NCI-H446 treated with DMSO at 0.1 percent for 48 hours (cell line): ENCODE measurements at places on chromosomes 2 and 18.
A peak's percentile ranks its signal among the peaks of the same experiment; 100 is the strongest.

DNA sequence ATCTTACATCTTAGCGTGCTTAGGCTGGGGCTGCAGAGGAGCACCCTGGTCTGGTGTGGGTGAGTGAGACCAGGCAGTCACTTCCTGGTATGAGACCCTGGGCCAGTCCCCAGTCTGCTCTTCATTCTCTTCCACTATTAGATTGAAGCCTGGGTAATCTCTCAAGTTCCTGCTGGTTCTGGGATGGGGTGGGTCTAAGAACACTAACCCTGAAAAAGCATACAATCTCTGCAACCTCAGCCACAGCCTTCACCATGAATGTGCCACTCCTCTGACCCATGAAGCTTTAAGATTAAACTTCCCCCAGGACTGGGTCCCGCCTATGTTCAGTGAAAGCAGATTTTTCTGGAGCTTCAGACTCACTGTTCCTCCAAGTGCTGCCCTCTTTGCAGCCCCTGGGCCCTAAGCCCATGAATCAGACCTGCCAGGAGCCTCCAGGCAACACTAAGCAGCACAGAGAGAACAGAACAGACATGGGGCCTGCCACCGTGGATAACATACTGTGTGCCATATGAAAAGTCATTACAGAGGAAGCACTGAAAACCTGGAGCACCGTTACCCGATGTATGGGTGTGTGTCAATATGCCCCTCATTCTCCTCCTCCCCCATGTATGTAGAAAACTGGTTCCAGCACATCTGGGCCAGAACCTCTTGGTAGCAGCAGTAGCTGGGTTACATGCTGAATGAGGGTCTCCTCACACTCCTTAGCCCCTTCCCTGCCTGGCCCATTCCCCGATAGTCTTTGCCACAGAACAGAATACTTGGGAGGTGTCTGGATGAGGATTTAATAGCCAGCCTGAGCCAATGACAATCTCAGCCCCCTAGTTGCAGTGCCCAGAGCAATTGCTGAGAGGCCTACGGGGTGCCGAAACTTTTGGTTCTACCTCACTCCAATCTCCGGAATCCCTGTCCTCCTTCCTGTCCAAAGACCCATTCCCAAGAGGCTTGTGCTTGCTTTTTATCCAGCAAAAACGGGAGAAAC lies 2.7 kb upstream of the SIX2 start:
- no peak for DNase-seq

- DNase-seq = no peak
Observed at GRCh38 chr2:60834270-60834717, 47.1 kb upstream of the REL start.

DNA sequence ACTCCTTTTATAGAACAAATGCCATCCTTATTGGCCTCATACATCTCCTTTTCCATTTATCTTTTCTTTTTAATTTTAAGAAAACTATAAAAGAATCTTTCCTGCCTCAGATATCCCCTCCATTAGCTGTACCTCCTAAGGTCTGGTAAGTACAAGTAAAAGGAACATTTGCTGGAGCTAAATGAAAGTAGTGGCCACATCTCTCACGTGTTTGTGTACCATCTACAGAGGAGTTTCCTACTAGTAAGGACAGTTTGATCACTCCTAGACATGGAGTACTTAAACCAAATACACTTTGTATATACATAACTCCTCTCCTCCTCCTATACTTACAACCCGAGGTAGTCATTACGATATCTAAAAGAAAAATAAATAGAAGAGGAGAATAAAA lies 504.8 kb downstream of the LRRTM4 start:
- no peak for DNase-seq

- no peak for DNase-seq
Observed at GRCh38 chr2:220569112-220569897, 941.9 kb downstream of the SLC4A3 start.

GRCh38 chr2:83561592-83561991 lies 897.5 kb downstream of the SUCLG1 start:
- no peak for DNase-seq

- DNase-seq = no peak
Observed at GRCh38 chr2:105056245-105056644, 18.4 kb downstream of the MRPS9 start.

GRCh38 chr18:33427549-33427948 lies 13.0 kb downstream of the CCDC178 start:
- no peak for DNase-seq

GRCh38 chr2:174070281-174070680 lies 105.1 kb upstream of the SP3 start:
- DNase-seq = no peak

DNA sequence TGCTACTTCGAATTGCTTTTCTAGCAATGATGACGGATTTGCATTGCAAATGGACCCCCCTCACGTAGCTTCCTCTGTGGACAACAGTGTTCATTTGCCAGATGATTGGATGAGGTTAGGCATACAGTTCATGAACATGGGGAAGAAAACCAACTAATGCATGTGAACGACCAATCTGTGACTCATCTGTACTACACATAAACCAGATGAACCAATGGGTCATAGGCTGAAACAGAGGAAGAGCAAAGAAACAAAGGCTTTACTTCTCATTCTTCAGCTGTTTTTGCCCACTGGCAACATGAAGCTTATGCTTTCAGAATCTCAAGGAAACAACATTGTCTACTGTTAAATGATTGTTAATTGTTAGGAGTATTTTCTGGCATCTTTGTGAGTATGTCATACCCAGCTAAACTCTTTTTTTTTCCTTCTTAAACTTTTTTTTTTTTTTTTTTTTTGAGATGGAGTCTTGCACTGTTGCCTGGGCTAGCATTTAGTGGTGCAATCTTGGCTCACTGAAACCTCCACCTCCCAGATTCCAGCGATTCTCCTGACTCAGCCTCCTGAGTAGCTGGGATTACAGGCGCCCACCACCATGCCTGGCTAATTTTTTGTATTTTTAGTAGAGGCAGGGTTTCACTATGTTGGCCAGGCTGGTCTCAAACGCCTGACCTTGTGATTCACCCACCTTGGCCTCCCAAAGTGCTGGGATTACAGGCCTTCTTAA lies 35.5 kb downstream of the EFEMP1 start:
- DNase-seq = no peak

DNA sequence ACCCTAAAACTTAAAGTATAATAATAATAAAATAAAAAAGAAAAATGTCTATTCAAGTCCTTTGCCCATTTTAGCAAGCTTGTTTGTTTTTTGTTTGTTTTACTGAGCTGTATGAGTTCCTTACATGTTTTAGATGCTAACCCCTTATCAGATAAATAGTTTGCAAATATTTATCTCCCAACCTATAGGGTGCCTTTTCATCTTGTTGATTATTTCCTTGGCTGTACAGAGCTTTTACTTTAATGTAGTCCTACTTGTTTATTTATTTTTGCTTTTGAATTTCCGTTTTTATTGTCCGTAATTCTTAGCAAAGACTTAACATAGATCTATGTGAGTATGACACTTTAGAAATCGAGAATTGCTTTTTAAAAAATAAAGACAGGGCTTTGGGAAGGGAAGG lies 17.8 kb downstream of the PXDN start:
- DNase-seq = no peak

- DNase-seq = no peak
Observed at GRCh38 chr18:41765460-41765859, 189.6 kb upstream of the PIK3C3 start.

GRCh38 chr2:170711196-170711773 lies 3.9 kb upstream of the SP5 start:
- no peak for DNase-seq

DNA sequence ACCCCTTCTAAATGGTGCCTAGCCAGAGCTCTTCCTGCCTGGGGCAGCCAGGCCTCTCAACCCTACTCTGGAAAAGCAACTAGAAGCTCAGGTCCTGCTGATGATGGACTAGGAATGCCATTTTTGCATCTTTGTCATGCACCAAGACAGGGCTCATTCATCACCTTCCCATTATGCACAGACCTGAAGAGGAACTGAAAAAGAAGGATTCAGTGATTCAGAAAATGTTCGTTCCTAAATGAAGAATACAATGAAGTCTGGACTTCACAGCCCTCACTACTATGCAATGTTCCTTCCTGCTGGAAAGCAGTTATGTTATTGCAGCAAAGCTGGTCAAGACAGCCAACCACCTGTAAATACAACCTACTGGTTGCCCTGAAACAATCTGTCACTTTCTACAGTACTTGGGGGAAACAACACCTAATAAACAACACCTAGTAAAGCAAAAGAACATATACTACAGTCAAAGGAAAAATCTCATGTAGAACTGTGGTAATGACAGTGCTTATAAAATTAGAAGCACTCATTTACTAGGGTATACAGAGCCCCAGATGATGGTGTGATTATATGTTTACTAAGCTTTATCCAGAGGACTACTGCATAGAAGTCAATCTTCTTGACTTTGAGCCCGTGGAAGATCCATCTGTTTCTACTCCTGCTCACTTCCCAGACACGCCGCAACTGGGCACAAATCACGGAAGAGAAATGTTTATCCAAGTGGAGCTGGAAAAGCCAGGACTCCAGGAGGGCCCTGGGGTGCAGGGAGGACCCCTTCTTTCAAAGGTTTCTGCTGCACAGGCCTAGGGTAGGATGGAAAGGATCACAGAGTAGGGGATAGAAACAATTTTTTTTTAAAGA lies 103.1 kb upstream of the THOC1 start:
- DNase-seq = no peak

- DNase-seq = no peak
Observed at GRCh38 chr18:66795051-66795450, 191.2 kb upstream of the CDH19 start.

GRCh38 chr2:31170071-31170698 lies 31.9 kb upstream of the GALNT14 start:
- DNase-seq = peak; percentile 28

DNA sequence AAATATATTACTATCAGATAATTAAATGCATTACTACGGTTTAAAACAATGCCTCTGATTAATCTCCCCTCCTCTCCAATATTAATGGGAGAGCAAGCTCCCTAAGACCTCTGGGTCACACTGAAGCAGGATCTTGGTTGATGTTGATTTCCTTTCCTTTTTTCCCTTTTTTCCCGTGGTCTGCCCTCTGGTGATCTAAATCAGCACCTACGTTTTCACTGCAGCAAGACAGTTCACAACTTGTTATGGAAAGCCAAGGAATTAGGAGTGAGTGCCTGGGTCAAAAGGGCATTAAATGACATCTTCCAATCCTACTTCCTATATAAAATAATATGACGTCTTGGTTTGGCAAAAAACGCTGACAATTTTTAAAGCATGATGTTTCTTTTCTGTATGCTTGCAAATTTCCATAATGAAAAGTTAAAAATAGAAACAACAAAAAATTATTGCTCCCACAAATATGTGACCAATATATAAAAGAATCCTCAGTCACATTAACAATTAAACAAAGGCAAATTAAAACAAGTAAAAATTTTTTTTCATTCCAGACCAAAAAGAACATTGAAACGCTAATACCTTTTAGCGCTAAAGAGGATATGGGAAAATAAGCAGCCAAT lies 7.9 kb upstream of the CFAP36 start:
- peak; percentile 44 for DNase-seq

DNA sequence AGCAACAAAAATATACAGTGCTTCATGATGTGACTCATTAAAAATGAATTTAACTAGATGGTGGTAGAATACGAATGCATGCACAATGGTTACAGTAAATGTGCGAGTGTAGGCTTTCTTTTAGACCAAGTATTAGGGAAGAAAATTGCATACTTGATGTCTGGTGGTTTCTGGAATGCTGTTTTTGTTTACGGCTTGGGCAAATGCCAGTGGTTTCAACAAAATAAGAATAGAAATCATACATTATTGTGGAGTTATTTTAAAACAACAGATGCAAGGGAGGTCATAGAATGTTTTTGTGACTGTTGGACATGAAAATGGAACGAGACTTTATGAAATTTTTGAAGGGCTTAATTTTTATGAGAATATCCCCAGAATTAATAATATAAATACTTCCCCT lies 580.9 kb downstream of the PLCL1 start:
- DNase-seq = no peak

DNA sequence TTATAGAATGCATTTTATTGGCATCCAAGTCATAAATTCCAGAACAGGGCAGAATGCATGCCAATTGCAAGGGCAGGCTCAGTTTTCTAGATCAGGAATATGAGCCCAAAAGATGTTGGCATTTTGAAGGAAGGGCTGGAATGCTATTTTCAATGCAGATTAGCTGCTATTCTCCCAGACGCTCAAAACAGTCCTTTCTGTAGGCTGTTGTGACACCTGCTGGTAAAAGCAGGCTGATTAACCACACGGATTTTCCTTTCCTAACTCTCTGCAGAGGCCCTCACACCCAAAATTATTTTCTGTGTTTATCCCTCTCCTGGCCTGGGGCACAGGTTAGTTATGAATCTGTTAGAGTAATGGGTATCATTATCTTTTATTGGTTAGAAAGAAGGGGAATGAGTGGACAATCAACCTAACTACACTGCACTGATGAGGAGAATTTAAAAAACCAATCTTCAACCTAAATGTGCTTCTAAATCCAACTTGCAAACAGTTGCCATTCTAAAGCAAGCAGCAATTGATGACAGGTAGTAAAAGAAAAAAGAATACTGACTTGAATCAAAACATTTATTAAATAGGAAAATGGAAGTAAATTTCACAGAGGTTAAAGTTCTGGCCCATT lies 94.0 kb downstream of the PLA2R1 start:
- no peak for DNase-seq

DNA sequence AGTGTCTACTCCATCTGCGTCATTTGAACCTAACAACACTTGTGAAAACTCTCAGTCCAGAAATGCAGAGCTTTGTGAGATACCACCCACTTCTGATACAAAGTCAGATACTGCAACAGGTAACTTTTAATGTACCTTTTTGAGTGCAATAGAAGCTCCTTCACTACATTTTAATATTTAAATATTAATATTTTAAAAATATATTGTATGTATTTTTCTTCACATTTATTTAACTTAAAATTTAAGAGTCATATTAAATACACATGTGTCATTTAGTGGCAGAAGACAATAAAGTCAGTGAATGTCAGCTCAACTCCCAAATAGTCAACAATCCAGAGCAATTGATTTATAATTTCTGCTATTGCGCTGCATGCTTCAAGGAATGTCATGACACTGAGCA lies 13.9 kb downstream of the UBXN4 start:
- no peak for DNase-seq

GRCh38 chr2:21710031-21710430 lies 586.3 kb downstream of the TDRD15 start:
- no peak for DNase-seq

DNA sequence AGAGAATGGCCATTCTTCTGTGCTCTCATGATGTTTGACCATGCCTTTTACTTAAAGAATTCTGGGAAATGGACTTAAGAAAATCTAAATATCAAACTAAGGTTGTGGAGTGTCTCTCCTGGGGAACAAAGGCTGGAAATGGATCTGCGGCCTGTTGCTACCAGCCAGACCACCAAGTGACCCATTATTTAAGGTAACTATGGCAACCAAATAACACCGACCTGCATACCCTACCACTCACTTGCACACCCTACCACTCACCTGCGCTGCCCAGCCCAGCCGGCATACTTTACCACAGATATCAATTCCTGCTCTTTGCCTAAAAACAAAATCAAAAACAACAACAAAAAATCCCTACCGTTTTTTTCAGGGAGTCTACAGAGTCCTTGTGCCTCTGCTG lies 203.2 kb downstream of the NBAS start:
- no peak for DNase-seq

GRCh38 chr18:37261246-37261840 lies 304.3 kb downstream of the CELF4 start:
- no peak for DNase-seq

GRCh38 chr2:45014016-45014702 lies 4.9 kb upstream of the SIX2 start:
- no peak for DNase-seq

- DNase-seq = no peak
Observed at GRCh38 chr2:241463276-241464135, 44.9 kb downstream of the STK25 start.
